ENCODE measurements at places on chromosomes 7 and 10. TPM values are rescaled to one million over a fixed set of nuclear protein-coding genes. Genes with fewer than 3 reads are reported as not detected.

The KLF14 gene
- not detected for total RNA-seq

The MTPN gene
- 101 TPM for total RNA-seq

The FFAR4 gene
- total RNA-seq, result 1.0 TPM

The GNG11 gene
- total RNA-seq, result 23.1 TPM

The DUSP5 gene
- 23.7 TPM for total RNA-seq

The PLAU gene
- 40.8 TPM for total RNA-seq

The TMEM130 gene
- total RNA-seq, result 5.0 TPM

The ADAMTS14 gene
- total RNA-seq, result 0.47 TPM

The ADAM12 gene
- total RNA-seq, result 3.3 TPM

The ADAM22 gene
- 7.9 TPM for total RNA-seq

The PAOX gene
- 7.0 TPM for total RNA-seq

The RSPH10B gene
- total RNA-seq, result 0.79 TPM

The EPHB6 gene
- total RNA-seq, result 17.4 TPM

The GIMAP5 gene
- 30.0 TPM for total RNA-seq

GRCh38 chr7:137873979-137874777 is 27.4 kb upstream of the DGKI start:
- DNase-seq, result no peak

DNA sequence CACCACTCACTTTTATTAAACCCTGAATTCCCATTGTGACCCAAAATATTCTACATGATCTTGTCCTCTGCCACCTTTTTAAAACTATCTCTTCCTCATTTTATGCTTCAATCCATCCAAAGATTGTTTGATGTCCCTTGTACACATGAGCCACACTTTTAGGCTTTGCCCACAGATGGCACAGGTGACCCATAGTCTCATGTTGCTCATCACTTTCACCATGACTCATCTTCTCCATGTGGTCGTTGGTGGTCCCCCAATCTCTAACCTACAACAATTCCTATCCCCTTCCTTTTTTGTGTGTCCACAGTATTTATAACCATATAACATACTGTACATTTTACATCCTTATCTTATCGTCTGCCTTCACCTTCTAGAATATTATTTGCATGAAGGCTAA is 271.5 kb upstream of the ZWINT start:
- DNase-seq, result no peak

DNA sequence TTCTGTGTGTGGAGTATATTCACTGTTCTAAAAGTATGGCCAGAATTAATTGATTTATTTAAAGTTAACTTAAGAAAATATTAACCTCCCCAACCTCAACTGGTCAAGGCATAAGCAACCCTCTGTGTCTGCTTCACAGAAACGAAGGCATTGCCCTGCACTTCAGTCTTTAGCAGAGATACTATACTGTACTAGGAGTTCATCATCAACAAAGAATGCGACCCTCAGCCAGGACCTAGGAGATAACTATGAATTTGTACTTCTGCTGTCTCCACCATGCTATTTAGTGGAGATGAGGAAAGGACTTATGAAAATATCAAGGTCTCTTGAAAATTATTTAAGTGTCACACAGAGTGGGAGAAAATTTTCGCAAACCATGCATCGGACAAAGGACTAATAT is 35.7 kb upstream of the SEMA3D start:
- DNase-seq, result no peak

DNA sequence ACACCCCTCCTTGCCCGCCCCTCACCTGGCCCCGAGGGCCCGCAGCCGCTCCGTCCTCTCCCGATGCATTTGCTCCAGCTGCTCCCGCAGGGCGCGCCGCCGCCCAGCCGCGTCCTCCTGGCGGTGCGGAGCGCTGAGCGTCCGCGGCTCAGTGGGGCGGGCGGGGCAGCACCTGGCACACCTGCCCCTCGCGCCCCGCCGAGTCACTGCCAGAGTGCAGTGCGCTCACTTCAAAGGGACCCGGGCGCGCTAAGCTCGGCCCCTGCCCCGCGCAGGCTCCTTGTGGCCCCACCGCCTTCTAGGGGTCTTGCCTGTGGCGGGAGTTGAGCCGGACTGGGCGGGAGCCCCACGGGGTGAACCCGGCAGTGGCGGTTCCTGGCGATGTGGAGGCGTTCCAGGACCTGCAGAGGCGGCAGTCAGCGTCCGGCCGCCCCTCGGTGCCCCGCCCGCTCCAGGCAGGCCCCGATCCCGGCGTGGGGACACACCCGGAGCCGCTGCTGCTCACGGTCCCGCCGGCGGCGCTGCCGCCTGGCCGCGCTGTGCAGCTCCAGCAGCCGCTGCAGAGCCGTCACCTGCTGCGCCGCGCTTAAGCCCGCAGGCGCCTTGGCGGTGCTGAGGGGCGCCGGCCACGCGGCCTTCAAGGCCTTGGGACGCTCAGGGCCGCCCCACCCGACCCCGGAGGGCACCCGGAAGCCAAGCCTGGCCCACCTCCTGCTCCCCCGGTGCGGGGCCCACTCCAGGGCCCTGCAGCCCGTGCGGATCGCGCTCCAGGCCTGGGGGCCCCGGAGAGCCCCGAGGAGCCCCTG is 6.7 kb downstream of the ATP6V1F start:
- DNase-seq, result peak; percentile 70

DNA sequence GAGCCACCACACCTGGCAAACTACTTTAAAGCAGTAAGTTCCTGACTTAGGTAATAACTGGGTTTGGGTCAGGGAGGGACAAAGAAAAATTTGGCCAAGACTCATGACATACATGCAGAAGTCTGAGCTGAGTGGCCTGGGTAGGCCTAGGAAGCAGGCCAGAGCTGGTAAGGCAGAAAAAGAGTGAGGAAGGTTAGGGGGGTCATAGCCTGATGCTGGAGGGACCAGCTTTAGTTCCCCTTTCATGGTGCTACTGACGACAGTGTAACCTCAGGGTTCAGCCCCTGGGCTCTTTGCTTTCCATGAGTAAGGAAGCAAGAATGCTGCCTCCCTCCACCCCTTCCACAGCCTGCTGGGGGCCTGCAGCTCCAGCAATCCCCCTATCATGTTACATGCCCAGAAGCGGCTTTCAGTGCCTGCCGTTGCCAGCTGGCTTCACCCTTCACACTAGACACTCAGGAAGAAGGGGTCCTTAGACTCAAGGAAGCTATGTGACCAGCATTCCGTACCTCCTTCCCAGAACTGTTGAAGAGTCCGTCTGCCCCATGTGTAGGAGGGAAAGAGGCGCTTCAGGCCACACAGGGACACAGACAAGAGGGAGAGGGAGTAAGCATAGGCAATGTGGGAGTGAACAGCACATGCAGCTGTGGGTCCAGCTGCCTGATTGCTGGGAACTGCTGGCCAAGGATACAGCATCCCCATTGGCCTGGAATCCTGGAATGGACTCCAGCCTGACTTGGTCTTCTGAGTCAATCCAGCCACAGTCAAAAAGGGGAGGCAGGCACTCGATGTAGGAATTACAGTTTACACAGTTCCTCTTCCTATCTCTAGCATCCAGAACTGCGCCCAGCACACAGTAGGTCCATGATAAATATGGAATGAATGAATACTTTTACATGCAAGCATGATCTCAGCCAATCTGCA is 4.1 kb upstream of the PLAU start:
- DNase-seq, result peak; percentile 87

- no peak for DNase-seq
Measured at GRCh38 chr7:55977831-55978230, 13.4 kb downstream of the NIPSNAP2 start.

GRCh38 chr7:142503036-142503435 is 245.2 kb upstream of the PRSS58 start:
- no peak for DNase-seq

DNA sequence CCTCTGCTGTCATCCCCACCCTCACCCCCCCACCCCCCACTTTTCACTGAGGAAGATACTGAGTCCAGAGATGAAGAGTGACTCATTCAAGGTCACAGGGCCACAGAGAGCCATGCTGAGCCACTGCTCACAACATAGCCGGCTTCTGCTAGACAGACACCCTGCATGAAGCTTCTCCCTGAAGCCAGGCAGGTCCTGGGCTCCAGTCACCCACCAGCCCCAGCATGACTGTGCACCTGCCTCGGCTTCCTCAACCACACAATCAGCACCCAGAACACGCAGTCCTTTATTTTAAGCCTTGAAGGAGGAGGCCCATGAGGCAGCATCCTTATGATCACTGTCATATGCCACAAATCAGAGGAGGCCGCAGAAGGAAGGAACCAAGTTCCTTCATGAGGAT is 19.2 kb upstream of the PRKAG2 start:
- DNase-seq, result no peak

DNA sequence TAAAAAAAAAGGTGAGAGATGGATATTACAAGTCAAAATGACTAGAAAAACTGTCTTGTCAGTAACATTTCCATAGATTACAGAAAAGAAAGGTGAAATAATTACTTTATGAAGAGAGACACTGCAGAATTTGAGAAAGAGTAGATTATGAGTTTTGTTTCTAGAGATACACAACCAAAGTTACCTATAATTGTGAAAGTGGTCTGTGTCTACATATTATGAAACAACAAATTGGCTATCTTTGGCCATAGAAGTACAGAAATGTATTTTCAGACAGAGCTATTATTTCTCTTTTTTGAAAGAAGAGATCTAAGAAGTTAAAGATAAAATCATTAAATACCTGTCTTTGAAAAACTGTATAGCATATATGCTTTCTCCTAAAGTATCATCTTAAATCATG is 30.1 kb downstream of the KCND2 start:
- no peak for DNase-seq

GRCh38 chr10:60944058-60944909 is at the start of gene RHOBTB1:
TSS of gene RHOBTB1 (minus strand) at chr10:60944185. CDS start at chr10:60911542, 32,643 bp downstream.
- DNase-seq, result peak; percentile 89

GRCh38 chr10:84548869-84549268 is 220.5 kb downstream of the CCSER2 start:
- DNase-seq, result no peak

DNA sequence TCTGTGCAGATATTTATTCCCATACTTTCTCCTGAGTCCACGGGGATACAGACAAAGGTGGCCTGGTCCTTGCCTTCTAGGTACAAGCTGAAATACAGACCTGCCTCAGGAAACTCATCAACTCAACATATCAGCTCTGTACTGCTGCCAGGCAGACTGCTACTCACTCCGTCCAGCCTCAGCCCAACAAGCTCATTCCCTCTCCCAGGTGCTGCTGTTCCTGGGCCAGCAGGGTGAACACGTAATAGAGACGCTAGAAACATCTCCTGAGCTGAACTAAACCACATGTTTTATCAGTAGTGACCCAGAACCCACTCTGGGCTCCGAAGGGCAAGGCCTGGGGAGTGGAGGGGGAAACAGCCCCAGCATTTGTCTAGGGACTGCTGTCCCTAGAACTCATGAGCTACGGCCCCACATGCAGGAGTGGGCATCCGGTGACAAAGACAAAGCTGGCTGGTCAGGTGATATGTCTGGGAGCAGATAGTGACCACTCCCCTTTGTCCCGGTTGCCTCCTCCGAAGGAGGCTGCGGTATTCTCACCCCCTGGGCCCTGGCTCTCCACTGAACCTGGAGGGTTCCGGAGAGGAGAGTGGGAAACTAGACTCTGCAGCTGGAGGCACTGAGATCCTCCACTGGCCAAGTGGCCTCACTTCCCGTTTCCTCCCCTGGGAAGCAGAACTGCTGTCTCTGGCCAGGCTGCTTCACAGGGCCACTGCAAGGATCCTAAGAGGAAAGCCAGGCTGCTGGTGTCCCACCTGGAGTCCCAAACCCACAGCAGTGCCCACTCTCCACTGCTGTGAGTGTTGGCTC is 116.1 kb downstream of the FAM53B start:
- peak; percentile 53 for DNase-seq

DNA sequence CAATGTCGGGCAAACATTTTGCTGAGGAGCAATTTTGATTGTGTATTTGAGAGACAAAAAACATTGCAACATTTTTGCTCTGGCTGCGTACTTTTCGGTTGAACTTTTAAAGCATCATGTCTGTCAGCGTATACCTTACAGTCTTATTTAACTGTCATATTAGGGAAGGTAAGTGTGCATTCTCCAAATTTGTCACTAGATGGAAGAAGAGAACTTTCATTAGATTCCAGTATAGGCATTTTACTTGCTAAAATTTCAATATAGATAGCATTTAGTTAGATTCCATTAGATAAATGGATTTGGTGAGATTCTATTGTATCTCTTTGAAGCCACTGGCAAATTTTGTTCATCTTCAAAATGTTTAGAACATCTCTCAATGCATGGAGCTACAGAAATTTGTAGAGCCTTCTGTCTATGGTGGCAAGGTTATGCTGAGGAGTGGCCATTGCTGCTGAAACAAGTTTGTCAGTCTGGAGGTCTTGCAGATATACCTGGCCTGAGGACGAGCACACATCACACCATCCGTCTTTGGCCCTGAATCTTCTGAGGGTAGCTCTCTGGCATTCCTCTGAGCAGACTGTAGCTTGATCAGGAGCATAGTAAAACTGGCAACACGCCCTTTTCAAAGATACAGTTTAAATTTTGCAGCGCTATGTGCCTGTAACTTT is 437.5 kb upstream of the MBL2 start:
- DNase-seq, result no peak

DNA sequence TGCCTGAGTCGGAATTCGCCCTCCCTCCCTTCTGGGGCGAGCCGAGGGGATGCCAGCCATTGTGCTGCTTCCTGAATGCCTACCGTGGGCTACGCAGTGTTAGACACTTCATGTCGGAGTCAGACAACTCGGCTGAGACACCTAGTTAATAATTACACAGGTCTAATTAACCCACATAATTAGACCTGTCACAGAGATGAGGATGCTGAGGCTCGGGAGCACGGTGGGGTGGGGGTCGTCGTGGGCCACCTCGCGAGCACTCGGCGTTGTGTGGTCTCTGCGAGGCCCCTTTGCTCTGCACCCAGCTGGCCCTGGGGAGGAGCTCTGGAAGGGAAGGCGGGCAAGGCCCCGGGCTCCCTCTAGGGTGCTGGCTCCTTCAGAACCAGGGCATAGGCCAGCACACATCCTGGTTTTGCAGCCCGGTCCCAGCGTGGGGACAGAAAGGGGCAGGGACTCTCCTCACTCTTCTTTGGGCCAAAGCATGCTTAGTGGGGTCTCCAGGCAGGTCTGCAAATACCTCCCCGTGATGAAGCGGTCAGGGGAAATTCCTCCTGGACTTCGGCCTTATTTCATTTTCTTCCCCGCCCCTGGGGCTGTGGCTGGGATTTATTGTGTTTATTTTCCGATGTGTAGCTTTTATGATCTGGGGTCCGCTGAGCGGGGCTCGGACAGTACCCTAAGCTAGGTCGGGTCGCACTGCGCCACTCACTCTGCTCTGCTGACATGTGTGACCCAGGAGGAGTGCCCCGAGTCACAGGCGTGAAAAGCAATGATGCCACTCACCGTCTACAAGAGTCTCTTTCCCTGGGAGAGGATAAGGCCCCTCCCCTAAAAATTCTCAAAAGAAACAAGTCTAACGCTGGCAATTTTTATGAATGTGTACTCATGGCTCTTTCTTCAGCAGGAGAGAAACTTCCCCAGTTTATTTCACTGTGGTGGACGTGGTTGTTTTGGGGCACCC is 4.9 kb upstream of the FOXL3 start:
- DNase-seq, result peak; percentile 43

- DNase-seq, result no peak
Measured at GRCh38 chr7:45203936-45204445, 46.4 kb downstream of the RAMP3 start.

GRCh38 chr7:37982423-37982822 is 62.0 kb downstream of the EPDR1 start:
- DNase-seq, result no peak

DNA sequence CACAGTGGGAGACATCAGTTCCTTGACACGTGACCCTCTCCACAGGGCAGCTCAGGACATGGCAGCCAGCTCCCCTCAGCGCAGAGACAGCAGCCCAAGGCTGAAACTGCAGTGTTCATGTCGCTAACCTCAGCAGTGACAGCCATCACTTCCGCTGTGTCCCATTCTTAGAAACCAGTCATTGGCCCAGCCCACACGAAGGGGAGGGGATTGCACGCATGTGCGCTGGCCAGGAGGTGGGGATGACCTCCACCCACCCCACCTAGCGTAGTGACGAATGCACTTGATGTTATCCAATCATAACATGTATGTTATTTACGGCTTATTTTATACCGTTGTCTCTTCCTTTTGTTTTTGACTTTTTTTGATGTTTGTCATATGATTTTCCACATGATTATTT is 36.9 kb upstream of the EGFR start:
- DNase-seq, result no peak

Data from kidney (tissue), 22 donors.